ENCODE measurements at places on chromosomes 1 and 21.
A peak's percentile ranks its signal among the peaks of the same experiment; 100 is the strongest.

GRCh38 chr21:43585924-43586413 is 73.3 kb downstream of the HSF2BP start:
- peak; percentile 3 for DNase-seq

- DNase-seq = no peak
Observed at GRCh38 chr1:19435851-19436455, 49.4 kb downstream of the CAPZB start.

GRCh38 chr1:191065346-191065745 is 587.7 kb upstream of the BRINP3 start:
- no peak for DNase-seq

DNA sequence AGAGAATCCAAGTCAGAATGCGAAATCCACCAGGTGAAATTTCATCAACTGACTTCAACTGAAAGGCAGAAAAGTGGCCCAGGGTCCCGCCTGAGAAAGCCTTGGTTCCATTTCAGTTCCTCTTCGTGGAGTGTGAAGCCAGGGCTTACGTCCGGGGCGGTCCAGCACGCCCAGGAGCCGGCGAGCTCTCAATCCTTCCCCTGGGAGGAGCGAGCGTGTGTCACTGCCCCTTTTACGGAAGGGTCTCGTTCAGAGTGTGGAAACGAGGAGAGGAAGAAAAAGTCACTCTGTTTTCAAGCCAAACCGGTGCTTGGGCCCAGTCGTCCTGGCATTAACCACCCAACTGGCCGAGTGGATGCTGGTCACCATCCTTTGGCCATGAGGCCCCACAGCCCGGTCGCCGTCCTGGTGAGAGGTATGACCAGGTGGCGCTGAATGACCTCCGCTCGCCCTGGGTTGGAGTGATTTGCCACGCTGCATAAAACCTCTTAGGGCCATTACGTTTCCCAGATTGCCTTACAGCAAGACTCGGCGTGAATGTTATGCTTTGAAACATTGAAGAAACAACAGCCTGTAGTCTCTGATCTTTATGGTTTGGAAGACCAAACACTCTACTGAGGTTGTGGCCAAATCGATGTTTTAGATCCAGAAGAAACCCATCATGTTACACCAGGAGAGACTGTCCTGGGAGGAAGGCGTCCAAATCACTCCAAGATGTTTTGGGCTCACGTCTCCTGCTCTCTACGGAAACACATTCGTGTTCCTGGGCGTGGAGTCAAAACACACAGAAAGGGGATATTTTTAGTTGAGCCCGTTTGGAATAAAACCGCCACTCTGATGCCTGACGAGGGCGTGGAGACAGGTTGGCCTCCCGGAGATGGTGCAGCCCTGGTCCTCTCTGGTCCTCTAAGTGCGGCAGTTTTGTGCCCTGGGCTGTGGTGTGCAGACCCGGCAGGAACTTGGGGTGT is 93.6 kb upstream of the ACTRT2 start:
- no peak for DNase-seq

DNA sequence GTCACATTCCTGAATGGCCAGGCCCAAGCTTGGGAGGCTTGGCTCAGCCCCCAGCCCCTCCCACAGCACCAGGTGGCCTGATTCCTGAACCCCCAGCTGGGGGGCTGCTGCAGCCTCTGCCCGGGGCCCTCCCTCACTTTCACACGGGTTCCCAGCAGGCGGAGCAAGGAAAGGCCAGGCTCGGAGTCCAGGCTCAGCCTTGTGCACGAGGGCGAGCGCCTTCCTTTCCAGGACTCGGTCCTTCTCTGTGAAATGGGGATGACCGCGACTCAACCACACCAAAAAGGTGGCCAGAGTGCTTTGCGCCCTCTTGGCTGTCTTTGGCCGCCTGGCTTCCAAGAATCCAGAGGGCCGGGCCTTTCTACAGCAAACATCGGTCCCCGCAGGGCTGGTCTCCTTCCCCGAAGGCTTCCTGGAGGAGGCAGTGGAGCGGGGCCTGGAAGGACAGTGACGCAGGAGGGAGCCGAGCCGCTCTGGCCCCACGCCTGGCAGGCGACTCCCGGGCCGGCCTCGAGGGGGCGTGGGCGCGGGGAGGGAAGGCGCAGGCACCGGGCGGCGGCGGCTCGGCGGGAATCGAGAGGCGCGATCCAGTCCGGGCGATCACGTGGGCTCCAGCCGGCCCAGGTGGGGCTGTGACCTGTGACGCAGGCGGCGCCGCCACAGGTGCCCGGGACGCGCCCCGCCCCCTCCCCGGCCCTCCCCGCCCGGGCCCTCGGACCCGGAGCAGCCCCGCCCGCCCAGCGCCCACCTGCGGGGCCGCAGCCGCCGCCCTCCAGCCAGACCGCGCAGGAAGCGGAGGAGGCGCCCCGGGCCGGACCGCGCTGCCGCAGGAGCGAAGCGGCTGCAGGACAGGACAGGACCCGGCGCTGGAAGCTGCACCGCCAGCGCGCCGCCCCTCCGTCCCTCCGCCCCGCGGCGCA is at the start of gene ARHGEF16:
Gene ARHGEF16, plus strand, starts transcription at position 775 of the 920 bp plus-strand sequence. CDS start 8,420 bp downstream, outside the sequence.
- no peak for DNase-seq

GRCh38 chr1:20660847-20661206 is 342 bp downstream of the DDOST start:
- DNase-seq = no peak

DNA sequence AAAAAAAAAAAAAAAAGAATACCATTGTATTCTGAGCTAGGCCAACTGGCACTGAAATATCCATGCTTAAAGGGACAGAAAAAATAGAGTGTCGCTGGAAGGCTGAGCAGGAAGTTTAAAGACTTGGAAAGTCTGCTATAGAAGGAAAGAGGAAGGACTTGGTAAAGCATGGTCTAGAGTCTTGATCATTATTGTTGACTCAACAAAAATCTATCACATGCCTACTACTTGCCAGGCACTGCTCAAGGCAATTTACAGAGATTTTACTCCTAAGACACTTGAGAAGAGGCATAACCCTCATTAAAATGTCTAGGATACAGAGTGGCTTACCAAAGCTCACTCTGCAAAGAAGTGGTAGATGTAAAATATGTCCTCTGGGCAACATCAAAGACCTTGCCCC is 324.0 kb upstream of the DAB1 start:
- no peak for DNase-seq

DNA sequence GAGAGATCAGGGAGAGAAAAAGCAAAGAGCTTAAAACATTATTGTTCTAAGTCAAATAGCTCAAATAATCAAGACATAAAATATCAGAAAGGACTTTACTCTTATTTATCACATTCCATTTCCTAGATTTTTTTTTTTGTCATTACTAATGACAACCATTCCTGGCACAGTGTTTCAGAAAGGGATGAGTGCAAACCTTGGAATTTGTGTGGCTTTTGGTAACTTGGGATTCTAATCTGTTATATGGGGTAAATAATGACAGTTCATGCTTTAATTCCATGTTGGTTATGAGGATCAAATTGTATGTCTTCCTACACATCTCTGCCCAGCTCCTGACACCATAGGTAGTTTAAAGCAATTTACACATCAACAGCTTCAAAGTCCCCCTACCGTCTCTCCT is 358.4 kb upstream of the ADGRL4 start:
- DNase-seq = no peak

- DNase-seq = no peak
Observed at GRCh38 chr1:156428746-156429288, 59.8 kb downstream of the RHBG start.

- no peak for DNase-seq
Observed at GRCh38 chr1:71295350-71295749, 214.5 kb upstream of the ZRANB2 start.

DNA sequence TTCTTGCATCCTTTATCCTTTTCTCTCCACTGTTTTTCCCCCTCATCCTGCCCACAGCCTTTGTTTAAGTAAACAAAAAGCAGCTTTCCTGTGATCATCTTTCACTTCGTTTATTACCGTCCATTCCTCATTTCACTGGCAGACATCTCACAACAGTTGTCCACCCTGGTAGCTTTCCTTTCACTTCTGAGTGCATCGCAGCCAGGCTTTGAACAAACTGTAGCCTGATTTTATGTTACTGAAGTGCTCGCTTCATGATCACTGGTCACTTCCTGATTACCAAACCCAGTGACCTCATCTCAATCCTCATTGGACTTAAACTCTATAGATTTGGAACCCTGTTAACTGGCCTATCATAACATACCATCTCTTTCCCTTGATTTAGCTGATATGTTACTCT is 67.7 kb downstream of the SDCCAG8 start:
- DNase-seq = no peak

- no peak for DNase-seq
Observed at GRCh38 chr1:158007667-158008386, 14.4 kb downstream of the KIRREL1 start.

GRCh38 chr1:184289825-184290550 is 96.8 kb upstream of the C1orf21 start:
- DNase-seq = no peak

DNA sequence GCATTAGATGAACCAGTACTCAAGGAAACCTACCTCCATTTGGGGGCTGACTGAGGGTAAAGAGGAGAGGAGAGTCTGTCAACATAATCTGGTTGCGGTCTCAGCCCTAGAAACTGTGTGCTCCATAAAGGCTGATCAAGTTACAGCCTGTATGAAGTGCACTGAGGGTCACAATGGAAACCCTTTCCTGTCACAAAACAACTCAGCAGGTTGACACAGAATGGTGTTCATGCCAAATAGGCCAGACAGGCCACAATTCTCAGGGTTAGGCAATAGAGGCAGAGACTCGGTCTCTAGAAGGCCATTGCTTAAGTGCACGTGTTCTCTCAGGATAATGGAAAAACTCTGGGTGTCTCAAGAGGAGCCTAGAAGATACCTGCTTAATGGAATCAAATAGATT is 4.1 kb upstream of the ANKRD35 start:
- peak; percentile 82 for DNase-seq

DNA sequence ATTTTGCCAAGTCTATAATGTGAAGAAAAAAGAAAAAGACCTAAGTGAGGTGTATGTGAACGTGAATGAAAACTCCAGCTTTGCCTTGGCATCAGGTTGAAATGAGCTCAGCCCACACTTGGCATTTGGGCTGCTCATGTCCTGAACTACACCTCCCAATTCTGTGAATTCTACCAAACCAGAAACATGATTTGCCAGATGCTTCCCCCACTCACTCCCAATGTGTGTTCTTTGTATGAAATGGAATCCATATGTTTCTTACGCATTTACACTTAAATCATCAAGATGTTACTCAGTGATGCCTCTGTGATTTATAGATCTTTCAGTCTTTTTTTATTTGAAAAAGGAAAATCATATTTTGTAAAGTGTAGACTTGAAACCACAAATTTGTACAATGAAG is 32.8 kb upstream of the RUNX1 start:
- no peak for DNase-seq

DNA sequence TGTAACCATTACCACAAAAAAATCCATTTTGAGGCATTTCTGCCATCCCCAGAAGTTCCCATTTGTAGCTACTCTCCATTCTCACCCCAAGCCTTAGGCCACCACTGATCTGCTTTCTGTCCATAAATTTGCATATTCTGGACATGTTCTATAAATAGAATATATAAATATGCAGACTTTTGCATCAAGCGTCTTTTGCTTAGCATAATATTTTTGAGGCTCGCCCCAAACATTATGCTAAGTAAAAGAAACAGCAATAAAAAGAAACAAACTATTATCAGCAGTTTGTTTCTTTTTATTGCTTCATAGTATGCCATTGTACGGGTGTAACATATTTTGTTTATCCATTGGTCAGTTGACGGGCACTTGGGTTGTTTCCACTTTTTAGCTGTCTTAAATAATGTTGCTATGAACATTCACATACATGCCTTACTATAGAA is 7.9 kb downstream of the TFAP2E start:
- DNase-seq = no peak

- DNase-seq = no peak
Observed at GRCh38 chr1:112309499-112309898, 86.5 kb upstream of the CTTNBP2NL start.

GRCh38 chr1:172627702-172628101 is 31.2 kb upstream of the FASLG start:
- no peak for DNase-seq

DNA sequence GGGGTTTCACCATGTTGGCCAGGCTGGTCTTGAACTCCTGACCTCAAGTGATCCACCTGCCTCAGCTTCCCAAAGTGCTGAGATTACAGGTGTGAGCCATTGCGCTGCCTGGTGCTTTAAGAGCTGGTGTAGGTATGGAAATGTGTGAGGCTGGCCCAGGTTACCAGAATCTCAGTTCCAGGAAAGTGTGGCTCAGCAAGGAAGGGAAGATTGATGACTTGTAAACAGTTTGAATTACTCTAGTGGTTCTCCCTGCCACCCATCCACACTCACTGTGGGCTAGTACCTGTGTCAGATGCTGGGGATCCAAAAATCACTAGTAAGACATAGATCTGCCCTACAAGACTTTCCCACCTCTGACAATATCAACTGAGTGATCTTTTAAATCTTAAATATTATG is 34.5 kb upstream of the SLC35D1 start:
- DNase-seq = no peak

DNA sequence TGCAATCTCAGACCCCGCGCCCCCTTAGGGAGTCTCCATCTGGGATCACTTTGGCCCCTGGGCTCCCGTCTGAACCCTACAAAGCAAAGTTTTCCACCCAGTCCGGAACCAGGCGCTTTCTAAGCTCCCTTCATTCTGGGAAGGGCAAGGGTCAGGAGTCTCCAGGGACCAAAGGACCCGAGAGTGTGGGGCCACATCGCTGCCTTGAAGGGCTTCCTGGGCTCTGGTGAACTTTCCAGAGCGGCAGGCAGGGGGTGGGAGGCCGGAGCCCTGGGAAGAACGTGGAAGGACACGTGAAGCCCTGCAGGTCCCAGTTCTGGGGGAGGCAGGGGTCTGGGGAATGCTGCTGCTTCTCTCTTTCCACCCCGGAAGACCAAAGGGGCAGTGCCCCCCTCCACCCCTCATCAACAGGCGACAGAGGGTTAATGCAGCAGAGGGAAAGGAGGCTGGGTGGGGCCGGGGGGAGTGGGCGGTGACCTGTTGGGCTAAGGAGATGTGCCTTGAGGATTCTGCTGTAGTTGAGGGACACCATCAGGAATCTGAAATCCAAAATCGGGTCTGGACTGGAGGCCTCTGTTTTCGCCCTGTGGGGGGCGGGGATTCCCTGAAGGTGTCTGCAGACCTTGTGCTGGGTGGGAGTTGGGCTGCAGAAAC is 734 bp downstream of the CDK18 start:
- no peak for DNase-seq

DNA sequence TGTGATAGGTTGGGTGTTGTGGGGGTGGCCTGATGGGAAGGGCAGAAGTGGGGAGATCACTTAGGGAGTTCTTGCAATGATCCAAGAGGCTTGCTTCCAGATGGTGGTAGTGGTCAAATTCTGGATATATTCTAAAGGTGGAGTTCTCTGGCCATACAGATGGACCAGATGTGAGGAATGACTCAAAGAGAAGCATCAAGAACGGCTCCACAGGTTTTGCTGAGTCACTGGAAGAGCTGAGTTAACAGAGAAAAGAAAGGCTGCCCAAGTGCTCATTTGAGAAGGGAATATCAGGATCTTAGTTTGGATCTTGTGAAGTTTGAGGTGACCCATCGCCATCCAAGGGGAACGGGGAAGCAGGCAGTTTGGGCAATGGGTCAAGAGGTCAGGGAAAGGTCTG is 192.9 kb upstream of the GALNT2 start:
- DNase-seq = no peak

DNA sequence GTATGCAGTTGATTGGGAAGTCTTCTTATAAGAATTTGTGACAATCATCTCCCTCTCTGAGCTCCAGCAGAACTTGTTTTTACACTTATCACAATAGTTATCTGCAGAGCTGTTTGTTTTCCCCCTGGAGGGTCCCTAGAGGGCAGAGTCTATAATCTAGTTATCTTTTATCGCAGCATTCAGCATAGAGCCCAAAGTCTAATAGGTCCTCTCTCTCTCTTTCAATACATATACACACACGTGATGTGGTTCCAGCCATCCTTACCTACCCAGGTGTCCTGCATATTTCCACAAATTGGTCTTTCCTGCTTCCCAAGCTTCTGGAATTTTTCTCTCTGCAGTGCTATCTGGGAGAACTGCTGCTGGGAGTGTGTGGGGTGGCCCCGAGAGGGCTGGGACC is 229.6 kb upstream of the KIAA0040 start:
- no peak for DNase-seq

Measured in NCI-H2029 treated with DMSO at 0.1 percent for 48 hours (cell line).